ENCODE measurements at places on chromosomes 1 and 21.

- DNase-seq = no peak
These were observed 19.0 kb downstream of the BTG2 start for GRCh38 chr1:203324105-203325025.

DNA sequence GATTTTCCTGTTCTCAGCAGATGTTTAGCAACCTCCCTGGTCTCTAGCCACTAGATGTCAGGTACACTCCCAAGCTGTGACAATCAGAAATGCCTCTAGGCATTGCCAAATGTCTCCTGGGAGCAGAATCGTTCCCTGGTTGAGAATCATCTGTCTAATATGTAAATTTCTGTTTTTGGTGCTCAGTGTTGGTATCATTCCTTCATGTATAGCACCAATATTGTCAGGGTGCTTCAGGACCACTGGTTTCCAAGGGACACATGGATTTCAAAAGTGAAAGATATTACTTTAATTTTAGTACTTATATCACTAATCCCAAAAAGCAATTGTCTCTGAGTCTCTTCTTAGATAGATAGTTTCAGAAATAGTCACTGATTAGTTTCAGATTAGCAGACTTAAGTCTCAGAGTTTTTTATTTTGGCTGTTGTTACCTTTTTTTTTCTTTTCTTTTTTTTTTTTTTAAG, 160.1 kb downstream of the PTPRC start:
- no peak for DNase-seq

GRCh38 chr1:229893762-229894444, 173.1 kb upstream of the GALNT2 start:
- DNase-seq = no peak

DNA sequence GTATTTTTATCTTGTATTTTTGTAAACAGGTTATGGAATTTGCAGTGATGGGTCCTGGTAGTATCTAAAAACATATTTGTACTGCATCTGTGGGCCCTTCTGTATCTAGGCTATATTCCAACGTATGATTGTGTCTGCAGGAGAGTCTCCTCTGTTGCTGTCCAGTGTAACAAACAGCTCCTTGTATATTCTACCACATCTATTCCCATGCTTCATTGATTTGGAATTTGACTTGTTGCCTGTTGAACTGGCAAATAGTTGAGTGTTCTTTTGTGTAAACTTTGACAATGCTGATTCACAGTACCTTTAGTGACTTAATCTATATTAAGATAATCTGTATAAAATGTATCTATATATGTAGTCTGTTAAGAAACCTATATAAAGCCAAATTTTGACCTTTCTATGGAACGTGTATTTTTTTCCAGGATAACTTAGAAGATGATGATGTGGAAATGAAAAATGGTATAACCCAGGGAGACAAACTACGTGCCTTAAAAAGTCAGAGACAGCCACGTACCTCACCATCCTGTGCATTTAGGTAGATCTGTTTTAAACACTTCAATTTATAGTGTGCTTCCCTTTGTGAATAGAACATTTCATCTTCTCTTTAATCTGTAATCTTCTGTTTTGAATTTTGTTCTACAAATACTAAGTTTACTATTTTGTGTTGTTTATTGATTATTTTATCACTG, 43.4 kb upstream of the GPR88 start:
- no peak for DNase-seq

- no peak for DNase-seq
These were observed 41.9 kb upstream of the TNFRSF1B start for GRCh38 chr1:12124693-12125421.

- DNase-seq = no peak
These were observed 281.2 kb downstream of the AKT3 start for GRCh38 chr1:243568793-243569192.

DNA sequence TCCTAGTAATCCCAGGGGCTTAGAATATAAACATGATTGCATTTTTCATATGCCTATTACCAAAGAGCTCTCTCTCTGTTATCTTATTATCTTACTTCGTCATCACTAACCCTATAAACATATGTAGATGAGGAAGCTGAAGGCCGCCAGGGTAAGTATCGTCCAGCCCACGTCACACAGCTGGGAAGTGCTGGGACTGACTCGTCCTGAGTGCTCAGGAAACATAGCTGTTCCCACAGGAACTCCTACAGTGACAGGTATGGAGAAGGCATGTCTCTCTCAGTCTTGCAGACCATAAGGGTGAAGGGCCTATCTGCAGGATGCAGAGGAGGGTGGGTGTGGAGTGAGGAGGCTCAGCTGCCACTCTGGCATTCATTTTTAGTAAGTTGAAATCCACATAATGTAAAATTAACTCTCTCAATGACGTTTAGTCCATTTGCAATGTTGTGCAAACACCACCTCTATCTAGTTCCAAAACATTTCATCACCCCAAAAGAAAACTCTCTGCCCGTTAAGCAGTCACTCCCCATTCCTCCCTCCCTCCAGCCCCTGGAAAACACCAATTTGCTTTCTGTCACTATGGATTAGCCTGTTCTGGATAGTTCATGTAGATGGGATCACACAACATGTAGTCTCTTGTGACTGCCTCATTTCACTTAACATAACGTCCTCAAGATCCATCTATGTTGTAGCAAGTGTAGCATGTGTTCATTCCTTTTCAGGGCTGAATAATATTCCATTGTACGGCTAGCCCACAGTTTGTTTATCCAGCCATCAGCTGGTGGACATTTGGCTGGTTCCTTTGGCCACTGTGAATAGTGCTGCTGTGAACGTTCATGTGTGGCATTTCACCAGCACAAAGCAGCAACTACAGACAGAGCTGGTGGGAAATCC, 68.3 kb downstream of the TCP10L start:
- no peak for DNase-seq

DNA sequence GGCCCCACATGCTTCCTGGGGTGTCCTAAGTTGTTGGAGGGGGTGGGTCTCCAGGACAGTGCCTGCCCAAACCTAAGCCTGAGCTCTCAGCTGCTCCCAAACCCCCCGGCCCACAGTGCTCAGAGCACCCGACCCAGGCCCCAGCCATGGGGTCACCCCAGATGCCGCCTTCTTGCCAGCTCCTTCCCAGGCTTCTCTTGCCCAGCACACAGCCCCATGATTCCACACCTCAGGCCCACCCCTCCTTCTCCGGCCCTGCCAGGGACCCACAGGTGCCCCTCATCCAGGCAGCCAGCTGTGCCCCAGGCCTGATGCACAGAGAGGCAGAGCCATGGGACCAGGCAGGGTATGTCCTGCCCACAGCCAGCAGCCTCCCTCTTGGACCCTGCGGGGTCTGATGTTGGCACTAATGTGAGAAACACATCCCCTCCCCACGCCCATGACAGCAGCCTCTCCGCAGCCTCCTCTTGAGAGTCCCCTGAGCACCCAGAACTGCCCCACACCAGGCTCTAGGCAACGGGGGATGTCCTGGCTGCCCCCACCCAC, 4.9 kb downstream of the WNT9A start:
- DNase-seq = no peak

GRCh38 chr1:197944485-197944884, 27.3 kb downstream of the LHX9 start:
- DNase-seq = no peak

DNA sequence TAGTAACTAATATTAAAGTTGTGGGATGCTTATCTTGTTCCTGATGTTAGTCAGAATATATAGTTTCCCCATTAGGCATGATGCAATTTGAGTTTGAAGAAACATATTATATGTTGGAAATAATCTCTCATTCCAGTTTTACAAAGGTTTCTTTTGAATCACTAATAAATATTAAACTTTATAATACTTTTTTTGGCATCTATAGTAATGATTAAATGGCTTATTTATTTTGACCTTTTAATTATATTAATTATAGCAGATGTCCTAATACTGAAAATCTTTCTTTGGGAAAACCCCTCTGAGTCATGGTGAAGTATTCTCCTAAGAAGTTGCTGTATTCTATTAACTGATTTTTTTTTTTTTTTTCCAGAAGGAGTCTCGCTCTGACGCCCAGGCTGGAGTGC, 28.5 kb upstream of the PTGS2 start:
- DNase-seq = no peak

GRCh38 chr1:44571712-44572571, 102.3 kb downstream of the TMEM53 start:
- DNase-seq = peak; percentile 37

DNA sequence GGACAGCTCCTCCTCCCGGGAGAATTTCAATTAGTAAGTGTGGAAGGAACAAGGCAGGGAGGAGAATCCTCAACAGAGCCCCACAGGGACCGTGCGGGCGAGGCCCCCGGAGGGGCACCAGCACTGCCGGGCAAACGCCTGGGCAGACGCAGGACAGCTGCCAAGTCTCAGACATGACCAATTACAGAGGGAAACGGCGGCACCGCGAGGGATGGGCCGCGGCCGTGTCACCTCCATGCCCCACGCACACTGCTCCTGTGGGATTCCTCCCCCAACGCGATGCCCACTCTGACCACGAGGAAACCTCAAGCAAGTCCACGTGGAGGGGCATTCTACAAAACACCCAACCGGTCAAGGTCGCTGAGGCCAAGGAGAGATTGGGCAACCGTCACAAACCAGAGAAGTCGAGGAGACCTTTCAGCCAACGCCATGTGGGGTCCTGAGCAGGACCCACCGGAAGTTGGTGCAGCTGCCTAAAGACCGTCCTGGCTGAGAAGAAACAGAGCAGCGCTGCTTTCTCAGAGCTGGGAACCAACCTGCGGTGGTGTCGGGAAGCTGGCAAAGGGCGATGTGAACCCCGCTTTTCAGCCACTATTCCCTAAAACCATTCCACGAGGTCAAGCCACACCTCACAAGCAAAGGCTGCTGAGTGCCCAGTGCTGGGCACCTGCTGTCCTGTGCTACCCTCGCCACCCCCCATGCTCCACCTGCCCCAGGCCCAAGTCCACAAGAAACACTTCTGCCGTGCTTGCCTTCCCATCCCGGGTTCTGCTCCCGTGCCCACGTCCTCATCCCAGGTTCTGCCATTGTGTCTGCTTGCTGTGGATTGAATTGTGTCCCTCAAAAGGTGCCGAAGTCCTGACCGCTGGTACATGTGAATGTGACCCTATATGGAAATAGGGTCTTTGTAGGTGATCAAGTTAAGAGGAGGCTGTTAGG, 1.4 kb upstream of the KRTAP10-4 start:
- DNase-seq = no peak

GRCh38 chr1:102096162-102096561, 99.4 kb upstream of the OLFM3 start:
- no peak for DNase-seq

DNA sequence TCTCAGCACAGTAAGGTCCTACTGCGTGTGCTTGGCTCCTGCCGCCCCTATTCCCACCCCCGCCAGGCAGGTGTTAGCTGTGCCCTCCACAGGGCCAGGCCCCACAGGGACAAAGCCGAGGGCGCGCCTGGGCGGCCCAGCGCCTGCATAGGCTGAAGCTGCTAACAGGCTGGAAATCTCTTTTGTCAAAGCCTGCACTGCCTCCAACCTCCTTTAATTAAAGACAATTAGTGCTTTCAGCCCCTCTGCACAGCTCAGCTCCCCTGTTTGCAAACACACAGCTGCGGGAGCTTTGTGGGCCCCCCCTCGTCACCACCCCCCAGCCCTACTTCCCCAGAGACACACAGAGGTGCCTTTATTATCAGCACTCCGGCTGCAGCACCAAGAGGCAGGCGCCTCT, 95.9 kb downstream of the EPHB2 start:
- DNase-seq = peak; percentile 16

- no peak for DNase-seq
These were observed 9.4 kb downstream of the COL6A1 start for GRCh38 chr21:45990741-45991605.

GRCh38 chr1:169478094-169478672, 7.6 kb downstream of the SLC19A2 start:
- DNase-seq = no peak

- peak; percentile 67 for DNase-seq
These were observed 9.5 kb upstream of the PADI3 start for GRCh38 chr1:17239420-17239819.

GRCh38 chr1:61420909-61421835, 303.8 kb downstream of the TM2D1 start:
- no peak for DNase-seq

DNA sequence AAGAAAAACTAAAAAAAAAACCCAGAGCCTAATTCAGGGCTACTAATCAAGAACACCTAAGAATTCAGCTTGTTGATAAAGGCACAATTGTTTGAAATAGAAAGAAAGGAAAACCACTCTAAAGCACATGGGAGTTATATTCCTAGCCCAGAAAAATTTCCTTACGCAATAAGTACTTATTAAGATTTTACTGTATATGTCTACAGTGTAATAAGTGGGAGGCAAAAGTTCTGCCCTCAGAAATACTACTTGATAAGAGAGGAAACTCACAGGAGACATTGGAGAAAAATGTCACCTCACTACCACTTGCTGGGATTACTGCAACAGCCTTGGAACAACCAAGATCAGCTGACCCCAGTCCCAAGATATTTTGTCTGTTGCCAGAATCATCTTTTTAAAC, 66.1 kb downstream of the IARS2 start:
- no peak for DNase-seq

DNA sequence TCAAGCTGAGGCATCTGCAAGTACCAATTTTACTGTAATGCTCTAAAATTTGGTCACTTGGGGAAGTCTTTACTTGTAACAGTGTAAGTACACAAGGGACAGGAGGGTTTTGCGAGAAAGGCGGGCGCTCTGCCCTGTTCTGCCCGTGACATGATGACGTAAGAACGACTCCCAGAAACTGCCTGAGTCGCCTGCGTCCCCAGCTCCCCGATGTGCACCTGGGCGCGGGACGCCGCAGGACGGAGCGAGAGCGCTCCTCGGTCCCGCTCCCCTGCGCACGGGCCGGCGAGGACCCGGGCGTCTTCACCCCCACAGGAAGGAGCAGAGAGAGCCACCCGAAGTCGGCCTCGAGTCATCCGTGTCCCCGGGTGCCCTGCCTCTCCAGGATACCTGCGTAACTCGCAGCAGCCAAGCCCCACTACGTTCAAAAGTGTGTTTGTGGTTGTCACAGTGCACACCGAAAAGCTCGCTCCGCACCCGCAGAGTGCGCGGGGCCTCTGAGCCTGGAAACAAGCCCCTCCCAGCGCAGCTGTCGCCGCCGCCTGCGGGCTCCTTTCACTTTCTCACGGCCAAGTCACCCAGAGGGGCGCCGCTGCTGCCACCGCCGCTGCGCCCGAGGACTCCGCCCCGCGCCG, 3.3 kb upstream of the ZBTB18 start:
- DNase-seq = peak; percentile 65

DNA sequence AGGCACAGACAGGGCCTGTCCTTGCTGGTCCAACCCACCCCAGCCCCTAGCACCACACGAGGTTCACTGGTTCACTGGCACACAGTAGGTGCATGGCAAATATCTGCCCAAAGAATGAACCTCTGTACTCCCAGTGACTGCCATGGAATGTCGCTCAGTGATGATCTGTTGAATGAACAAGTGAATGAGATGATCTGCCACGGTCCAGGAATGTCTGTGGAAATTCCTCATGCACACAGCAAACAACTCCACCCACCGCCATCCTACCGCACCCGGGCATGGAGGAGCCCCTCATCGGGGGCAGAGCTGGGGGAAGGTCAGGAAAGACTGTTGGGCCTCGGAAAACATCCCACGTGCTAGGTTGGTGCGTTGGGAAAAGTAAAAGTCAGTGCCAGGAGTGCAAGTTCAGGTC, 1.7 kb downstream of the HSPG2 start:
- no peak for DNase-seq
